M059J (cell line): ENCODE measurements at places on chromosomes 7 and 10.

DNA sequence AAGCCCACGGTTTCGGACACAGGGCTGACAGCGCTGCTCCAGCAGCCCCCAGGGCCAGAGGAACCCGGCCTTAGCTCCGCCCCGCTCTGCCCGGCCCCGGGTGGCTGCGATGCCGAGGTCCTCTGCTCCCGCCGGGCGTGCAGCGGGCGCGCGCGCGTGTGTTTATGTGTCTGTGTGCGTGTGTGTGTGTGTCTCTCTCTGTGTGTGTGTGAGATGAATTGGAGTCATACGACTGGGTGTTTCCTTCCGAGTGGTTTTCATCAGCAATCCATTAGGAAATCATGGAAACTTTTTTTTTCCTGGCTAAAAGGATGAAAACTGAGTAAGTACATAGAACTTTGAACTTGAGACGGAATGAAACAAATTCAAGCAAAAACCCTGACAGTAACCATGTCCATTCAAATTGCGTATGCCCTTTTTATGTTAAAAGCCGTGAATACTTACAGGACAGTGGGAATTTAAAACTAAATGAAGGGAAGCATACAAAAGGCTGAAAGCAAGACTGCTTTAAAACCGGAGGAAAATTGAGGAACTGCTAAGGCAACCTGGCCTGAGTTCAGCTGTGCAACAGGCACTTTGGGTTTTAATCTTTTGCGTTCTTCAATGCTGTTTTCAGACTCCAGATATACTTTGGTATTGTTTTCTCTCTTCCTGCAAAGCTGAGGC is at the start of gene CPED1:
CPED1 (plus strand) TSS at position 121 of the 666 bp plus-strand sequence. CDS start 911 bp downstream, outside the sequence.
- DNase-seq: peak; percentile 77

GRCh38 chr10:89543841-89544240 is 8.4 kb upstream of the SLC16A12 start:
- no peak for DNase-seq

GRCh38 chr10:70380350-70381135 is 1.9 kb downstream of the LRRC20 start:
- DNase-seq: no peak

DNA sequence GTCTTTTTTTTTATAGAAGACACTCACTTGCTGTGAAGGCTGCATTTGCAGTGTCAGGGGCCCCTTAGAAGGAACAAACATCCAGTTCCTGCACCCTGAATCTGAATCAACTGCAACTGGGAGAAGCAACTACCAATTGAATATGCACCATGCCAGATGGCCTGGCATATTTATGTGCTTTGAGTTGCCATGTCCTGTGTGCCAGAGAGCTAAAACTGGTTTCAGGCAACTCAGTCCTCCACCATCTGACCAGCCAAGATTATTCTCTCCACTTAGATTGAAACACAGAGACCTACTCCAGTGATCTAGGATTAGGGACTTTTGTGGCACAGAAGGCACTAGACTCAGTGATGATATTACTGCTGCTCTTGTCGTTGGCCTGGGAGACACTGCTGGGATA is 225.4 kb downstream of the HECW1 start:
- no peak for DNase-seq

GRCh38 chr7:49643736-49644135 is 129.7 kb upstream of the VWC2 start:
- no peak for DNase-seq
